Glutamatergic neuron (in vitro differentiated cells): ENCODE measurements at places on chromosomes 3 and 15. TPM values are rescaled to one million over a fixed set of nuclear protein-coding genes. Genes with fewer than 3 reads are reported as not detected.

The DISP2 gene
- 44.3 TPM for total RNA-seq

The ZNF502 gene
- total RNA-seq: 0.32 TPM

The HRG gene
- total RNA-seq: not detected

The SAXO2 gene
- total RNA-seq: 0.20 TPM

The TEX55 gene
- not detected for total RNA-seq

The ECT2 gene
- total RNA-seq: 11.5 TPM

The ZNF860 gene
- not detected for total RNA-seq

The CFAP20DC gene
- 8.4 TPM for total RNA-seq
